ENCODE measurements at places on chromosomes 1 and 21.

DNA sequence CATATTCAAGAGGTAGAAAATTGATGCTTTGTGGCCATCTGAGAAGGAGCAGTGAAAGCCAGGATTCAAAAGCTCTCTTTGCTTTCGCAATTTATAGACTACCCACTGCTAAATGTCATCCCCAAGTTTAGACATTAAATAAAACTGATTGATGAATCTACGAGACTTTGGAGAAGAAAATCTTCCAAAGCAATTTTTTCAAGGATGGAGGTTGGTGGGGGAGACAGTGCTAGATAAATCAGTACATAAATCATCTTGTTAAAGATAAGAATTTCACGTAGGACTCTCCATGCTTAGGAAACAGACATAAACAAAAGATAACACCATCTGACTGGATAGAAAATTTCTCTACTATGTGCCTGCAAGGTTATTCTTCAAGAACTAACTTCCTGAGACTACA lies 147.6 kb upstream of the TIAM1 start:
- DNase-seq, result no peak

DNA sequence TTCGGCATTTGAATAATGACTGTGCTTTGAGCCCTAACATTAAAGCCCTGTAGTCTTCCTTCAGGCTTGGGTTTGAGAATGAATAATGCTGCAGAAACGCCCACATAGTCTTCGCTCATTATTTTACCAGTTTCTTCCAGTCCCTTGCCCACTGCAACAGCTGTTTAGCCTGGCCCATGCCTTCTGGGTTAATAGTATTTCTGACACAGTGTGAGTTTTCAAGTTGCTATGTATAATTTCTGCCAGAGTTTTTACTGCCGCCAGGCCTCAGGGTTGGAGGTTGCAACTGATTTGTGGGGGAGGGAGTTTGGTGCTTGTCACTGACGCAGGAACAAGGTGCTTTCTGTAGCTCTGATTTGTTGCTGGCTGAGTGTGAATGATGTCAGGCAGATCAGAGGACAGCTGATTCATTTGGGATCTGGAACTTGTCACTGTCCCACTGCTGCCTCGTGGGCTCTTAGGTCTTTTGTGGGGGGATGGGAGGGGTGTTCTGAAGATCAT lies 109.8 kb downstream of the MAST2 start:
- no peak for DNase-seq

GRCh38 chr1:168148916-168149315 lies 12.2 kb upstream of the GPR161 start:
- no peak for DNase-seq

DNA sequence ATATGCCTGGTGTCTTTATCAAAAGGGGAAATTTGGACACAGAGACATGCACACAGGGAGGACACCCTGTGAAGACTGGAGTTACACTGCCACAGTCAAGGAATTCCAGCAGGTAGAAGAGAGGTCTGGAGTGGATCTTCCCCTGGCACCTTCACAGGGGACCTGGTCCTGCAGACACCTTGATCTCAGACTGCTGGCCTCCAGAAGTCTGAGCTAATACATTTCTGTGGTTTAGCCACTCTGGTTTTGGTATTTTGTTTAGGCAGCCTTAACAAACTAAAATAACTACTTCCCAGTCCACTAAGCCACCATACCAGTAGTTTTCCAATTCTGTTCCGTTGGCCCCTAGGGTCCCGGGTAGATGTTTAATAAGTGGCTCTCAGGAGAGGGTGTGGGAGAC lies 164.7 kb downstream of the SETD4 start:
- DNase-seq, result no peak

DNA sequence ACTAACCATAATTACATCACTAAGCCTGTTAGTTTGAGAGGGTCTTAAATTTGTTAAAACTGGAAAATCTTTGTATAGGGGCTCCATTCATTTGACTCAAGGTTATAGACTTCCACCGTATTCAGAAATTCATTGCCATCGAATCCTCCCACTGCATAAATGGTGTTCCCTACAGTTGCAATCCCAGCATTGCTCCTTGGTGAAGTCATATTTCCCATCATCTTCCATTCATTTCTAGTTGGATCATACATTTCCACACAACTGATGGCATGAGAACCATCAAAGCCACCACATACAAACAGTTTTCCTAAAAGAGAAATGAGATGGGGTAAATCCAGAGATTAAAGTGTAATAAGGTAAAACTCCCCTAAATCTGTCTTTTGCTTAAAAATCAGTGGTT lies 19.1 kb downstream of the IVNS1ABP start:
- no peak for DNase-seq

DNA sequence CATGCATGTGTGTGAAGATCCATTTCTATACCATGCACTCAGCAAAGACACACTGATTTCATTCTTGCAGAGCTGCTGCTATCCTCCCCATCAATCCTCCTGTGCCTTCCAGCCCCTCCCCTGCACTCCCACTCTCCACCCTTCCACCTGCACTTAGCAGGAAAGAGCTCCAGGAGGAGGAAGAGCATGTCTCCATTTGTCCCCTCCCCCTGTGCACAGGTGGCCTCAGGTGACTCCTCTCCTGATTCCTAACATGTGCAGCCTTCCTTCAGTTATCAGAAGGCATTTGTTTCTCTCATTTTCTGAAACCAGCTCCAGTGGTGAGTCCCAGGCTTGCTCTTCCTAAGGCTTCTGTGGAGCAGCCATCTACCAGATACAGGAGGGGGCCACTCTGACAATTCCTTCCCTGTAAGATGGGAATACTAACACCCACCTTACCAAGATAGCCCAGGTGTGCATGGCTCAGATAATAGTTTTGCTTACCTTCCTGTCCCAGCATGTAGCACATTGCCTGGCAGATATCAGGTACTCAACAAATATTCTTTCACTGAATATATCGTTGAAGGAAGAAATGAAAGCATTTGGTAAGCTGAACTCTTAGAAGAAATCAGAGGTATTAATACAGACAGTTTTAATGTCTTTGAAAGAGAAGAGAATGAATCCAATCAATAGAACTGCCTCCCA lies 21.9 kb upstream of the FAM3B start:
- peak; percentile 21 for DNase-seq

DNA sequence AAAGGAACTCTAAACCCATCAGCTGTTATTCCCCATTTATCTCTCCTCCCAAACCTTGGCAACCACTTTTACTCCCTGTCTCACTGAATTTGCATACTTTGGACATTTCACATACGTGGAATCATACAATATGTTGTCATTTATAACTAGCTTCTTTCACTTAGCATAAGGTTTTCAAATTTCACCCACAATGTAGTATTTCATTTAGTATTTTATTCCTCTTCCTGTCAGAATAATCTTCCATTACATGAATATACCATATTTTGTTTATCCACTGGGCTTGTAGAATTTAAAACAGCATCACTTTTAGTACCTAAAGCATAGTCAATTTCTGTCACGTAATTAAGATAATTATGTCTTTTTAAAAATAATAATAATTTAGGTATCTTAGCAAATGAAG lies 55.5 kb upstream of the POU2F1 start:
- DNase-seq, result no peak

- DNase-seq, result peak; percentile 93
Observed at GRCh38 chr1:179953974-179954492, 577 bp upstream of the CEP350 start.

DNA sequence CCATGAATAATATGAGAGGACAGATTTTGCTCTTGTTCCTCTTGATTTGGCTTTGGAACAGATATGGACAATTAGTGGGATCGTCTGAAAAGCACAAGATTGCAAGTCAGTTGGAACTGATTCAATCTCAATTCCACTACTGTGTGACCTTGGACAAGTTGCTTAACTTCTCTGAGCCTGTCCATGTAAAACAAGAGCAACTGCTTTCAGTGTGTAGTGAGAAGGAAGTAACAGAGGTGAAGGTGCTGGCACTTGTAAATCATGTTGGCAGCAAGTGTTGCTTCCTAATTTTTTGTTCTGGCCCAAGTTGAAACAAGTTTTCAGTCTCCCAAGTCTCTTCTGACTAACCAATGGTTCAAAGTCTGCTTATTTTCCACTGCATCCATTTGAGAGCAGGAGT lies 15.3 kb downstream of the INKA2 start:
- DNase-seq, result no peak

DNA sequence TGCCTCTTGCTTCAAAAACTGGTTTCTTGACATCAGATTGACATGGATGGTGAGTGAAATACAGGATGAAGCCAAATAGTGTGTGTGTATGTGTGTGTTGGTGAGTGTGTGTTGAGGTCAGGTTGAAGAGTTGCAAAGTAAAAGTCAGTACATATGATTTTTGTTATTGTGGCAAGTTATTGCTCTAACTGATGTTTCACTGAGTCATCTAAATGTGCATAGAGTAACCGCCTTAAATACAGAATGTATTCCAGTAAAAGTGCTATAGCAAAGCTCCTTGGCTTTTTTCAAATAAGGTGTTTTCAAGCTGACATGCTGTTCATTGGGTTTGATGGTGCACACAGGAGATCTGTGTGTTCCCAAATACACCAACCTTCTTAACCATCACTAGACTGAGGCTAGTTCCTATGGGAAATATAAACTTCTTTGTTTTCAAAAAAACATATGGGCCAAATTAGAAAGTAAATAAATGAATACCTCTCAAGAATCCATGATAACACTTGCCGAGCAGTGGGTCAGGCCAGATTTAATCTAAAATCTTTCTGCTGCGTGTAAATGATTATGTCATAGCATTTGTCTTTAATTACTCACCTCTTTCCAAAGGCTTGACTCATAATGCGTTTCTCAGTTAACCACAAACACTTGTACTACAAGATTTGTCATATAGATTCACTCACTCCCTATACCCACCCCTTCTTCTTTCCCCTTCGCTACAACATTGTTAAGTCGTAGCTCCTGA lies 151.1 kb downstream of the LYPLAL1 start:
- DNase-seq, result no peak

DNA sequence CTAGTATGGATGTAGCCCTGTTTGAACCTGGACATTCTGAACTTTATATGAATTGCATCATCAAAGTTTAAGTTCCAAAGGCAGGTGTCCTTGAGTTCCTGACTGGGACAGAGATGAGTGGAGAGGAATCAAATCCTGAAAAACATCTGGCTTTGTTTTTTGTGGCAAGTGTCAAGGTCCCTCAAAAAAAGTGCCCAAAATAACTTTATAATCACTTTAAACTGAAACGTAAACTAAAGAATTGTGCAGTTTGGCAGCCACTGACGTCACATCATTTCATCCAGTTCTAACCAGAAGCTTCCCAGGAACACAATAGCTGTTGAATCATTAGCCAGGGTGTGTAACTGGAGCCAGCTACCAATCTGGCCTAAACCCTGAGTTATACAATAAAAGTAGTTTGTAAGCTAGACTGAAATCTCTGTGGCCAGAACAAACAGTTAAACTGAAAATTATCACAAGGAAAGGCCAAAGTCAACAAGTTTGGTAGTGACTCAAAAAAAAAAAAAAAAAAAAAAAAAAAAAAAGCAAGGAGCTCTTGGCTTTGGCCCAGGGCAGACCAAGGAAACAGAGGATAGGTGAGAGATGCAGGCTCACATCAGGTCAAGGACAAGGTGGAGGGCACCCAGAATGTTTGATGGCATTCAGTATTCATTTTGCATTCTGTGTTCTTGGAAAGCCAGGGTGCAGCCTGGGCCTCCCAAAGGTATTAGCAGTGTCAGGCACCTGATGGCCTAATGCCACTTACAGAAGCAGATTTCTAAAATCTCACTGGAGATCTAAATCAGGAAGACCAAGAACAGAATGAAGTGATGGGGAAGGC lies 74.3 kb downstream of the TNFSF18 start:
- DNase-seq, result no peak
